ENCODE measurements at places on chromosomes 7 and 10.

- DNase-seq = no peak
Observed at GRCh38 chr10:108250936-108251620, 1086.6 kb upstream of the SORCS1 start.

DNA sequence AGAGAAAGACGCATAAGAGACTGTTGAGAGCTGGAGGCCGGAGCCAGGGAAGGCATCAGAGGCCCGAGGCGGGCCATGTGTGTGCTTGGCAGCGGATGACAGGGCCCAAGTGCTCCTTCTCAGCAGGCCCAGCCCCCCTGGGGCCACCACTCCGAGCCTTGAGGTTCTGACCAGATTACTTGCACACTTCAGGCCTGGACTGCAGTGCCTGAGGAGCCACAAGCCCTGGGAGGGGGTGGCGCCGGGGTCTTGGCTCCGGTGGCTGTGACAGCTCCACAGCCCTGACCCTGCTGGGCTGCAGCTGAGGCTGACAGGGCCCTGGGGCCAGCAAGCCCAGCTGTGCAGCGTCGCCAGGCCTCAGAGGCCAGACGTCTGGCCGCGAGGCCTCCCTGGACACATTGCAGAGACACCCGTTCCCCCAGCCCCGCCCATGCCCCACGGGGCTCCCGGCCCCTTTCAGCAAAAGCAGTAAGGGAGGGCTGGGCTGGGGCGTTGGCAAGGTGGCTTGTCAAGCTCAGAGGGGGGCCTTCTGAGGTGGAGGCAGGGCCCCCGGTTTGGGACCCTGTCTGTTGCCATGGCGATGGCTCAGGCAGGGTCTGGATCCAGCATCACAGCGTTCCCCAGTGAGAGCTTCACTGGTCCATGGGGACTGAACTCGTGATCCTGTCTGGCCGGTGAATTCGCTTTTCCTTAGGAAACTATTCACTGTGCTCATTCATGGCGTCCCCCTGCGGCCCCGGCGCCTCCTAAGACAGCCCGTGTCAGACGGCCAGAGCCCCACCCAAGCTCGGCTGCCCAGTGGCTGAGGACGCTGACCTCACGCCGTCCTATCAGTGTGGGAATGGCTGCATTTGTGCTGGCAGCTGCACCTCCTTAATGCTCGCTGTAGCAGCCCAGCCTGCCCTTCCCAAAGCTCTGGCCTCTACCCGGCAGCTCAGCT, 5.7 kb downstream of the ELN start:
- DNase-seq = no peak

DNA sequence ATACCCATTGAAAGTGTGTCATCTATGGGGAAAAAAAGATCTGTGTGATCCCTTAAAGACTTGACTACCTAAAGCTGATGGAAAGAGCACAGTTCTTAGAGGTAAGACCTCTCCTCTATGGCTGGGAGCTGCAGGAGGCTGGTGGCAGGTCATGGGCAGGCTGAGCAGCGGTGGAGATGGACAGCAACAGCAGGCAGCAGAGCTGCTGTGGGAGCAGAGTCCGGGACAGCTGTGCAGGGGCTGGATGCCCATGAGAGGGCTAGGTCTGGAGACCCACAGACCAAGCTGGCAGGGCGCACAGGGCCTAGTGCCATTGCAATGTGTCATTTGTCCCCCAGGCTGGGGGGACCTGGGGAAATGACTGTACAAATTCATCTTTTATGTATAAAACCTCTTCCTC, 13.4 kb upstream of the EPHA1 start:
- DNase-seq = no peak

- no peak for DNase-seq
Observed at GRCh38 chr7:28804990-28805389, 153.1 kb downstream of the TRIL start.

DNA sequence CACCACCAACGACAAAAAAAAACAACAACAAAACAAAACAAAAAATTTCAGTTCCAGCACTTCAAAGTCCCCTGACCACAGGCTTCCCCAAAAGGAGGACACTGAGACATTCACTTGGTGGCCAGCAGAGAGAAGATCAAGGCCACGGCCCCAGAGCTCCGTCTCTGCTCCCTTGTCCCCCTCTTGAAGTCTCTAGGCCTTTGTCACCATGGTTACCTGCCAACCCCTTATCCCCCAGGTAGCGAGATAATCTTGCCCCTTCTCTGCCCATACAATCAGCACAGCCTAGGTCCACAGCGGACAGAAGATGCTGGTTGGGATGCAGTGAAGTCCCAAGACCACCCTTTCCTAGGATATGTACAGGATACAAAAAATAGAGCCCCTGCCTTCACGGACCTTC, 30.7 kb downstream of the AFAP1L2 start:
- no peak for DNase-seq
